ENCODE measurements at places on chromosomes 3 and 15.

- DNase-seq, result no peak
These were observed 186.5 kb upstream of the GAP43 start for GRCh38 chr3:115436767-115437301.

- no peak for DNase-seq
These were observed 40.6 kb downstream of the TPRA1 start for GRCh38 chr3:127549826-127550467.

DNA sequence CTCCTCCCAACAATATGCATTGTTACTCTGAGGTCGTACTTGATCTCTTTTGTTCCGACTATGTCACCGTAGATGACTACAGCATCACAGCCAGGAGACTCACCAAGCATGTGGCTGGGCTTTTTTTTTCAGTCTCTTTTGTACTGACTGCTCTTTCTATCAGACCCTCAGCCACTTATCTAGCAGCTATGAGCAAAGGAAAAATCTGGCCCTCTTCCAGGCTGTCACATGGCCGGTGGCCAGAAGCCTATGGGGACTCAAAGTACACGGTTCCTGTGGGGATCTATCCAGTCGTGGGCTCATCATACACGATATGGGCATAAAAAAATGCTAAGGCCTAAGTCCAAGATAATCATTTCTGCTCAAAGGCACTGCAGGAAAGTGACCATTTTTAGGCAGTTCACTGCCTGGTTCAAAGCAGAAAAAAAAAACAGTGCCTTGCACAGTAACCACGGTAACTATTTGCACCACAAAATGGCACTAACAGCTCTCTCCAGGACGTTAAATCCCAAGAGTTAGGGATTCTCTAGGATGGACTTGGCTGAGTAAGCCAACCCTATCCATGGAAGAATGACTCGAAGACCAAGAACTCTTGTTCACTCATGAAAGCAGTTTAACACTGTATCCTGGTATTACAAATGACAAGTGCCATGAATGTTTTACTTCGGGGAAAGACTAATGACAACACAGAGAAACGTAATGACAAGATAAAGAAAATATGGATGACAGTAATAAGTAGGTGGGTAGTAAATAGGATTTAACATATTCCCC, 50.3 kb downstream of the SHQ1 start:
- no peak for DNase-seq

DNA sequence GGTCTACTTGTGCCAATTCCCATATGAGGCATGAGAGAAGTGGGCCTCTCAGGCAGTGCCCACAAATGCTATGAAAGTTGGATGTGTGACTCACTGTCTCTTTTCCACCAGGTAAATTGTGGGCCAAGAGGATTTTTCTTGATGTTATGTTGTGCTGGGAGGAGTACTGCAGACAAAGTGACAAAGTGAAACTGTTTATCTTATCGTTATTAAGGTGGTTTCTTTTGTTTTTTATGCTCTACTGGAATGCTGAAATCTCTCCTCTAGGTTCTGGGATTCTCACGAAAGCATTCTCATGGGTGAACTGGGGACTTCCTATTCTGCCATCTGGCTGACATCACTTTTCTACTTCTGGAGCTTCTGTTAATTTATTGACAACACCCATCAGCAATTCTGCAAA, 919.6 kb upstream of the EPHA6 start:
- no peak for DNase-seq

DNA sequence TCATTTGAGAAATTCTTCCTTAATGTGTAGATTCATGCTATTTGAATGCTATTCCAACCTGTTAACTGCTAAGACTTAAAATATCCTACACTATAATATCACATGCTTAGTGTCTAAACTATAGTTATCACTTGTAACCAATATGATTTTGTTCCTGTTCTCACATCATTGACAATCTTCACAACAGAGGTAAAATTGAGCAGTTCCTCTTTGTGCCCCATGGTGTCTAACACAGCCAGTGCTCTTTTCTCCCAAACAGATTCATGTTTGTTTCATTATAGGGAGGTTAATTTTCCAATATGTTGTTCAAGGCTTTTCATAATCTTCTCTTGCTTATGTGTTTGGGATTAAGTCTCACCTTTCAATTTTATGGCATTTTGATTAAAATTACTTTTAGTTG, 591.1 kb downstream of the ZPLD1 start:
- no peak for DNase-seq

DNA sequence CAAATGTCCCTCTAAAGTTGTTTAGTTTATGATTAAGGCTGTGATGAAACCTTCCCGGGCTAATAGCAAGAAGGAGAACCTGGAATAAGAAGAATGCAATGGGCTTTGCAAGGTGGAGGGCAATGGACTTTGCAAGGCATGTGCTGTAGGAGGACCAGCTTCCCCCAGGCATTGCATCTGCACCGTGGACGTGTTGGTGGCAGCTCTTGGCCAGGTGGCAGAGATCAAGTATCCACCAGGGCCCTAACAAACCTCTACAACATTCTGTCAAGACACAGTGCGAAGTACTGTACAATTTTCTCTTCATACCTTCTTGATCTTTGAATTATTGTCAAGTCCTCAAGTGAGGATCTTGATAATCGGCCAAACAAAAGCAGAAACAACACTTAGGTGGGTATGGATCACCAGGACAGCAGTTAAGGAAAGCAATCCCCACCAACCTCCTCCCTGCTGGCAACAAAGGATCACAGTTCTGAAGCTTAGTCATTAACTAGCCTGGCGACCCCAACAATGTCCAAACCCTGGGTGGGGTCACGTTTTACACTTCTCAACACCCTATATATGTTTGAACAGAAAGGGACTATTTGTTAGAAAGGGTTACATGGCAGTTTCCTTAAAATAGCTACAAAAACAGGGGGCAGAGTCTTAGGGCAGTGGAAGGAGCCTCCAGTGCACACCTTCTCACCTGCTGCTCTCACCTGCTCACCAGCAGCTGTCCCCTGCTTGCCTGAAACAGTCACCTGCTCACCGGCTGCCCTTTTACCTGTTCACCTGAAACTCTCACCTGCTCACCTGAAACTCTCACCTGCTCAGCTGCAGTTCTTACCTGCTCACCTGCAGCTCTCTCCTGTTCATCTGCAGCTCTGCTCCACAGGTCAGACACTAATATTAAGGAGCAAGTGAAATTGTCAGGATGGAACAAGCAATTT, 137.9 kb upstream of the LIPC start:
- DNase-seq, result peak; percentile 37

- DNase-seq, result no peak
These were observed 64.3 kb downstream of the MGLL start for GRCh38 chr3:127758013-127758412.

GRCh38 chr3:35739181-35739809, 100.0 kb downstream of the ARPP21 start:
- no peak for DNase-seq

DNA sequence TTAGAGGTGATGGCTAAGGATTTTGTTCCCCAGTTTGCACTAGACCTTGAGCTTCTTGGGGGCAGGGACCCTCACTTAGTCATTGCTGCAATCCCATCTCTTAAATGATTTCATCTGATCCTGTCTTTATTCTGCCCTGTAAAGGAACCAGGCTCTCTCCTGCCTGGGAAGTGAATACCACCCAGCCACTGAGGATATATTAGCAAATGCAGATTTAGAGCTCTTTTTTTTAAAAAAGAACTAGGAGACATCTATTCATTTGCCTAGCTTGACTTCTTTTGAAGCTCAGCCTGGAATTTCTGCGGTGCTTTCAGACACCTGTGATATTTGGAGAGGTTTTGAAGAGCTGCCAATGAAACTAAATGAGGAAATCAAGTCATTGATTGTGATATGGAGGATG, 41.8 kb downstream of the CA12 start:
- no peak for DNase-seq

DNA sequence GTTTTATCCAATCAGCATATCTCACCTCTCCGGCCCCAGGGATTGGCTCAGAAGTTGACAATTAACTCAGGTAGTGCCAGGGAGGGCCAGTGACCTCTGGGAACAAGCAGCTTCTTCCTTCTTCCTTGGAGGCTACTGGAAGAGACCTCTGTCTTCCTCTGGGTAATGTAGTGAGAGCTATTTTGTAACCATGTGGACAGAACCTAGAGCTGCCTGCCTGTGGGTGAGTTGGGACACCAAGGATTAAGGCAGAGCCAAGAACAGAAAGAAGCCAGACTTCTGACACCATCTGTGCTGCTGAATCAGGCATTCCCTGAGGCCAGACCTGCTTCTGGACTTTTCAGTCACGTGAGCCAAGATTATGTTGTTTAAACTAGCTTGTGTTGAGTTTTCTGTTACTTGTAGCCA, 5.9 kb upstream of the NDUFAF1 start:
- DNase-seq, result no peak

DNA sequence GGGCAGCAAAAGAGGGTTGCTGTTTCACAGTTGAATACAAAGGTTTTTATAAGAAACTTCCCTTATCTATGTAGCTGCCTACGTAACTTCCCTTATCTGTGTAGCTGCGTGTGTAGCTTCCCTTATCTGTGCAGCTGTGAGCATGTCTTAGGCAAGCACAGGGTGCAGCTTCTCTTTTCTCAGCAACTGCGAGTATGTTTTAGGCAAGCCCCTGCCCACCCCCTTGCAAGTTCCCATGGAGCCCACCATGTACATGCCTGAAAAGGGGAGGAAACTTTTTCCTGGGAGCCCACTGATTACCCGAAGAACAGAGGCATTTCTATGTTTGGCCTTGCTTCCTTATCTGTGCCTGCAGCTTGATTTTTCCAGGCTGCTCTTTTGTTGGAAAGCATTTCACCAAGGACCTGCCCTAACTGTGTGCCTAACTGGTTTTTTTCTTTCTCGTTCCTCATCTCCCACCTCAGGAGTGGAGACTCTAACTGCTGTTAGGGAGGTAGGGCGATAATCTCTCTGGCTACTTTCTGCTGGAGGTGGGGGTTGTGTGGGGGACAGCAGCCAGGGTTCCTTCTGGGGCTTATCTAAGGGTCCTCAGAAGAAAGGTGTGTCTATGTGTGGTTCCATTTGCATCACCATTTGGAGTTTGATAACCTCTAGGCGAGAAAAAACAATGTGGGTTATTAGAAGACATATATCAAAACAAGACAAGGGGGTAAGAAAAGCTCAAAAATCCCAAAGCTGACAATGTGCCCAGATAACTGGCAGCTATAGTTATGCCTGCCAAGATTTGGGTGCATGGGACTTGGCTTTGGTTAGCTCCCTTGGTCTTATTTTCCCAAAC, 26.0 kb downstream of the SORD start:
- DNase-seq, result no peak

DNA sequence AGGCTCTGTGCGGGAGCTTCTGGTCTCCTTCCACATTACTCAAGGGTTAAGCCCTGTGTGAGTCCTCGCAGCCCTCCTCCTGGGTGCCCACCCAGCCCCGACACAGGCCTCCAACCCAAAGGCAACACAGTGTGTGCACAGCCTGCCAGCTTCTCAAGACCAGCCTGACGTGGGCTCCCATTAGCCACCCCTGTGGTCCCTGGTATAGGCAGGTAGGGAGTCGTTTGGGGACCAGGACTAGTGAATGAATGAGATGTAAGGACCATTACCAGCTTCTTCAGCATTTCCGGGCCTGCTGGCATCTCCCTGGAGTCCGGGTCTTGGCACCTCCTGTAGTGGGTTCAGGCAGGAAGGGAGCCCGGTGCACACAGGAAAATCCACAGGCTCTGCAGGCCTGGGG, 20.2 kb upstream of the PLXNA1 start:
- no peak for DNase-seq

- DNase-seq, result no peak
These were observed 258.7 kb upstream of the TGFBR2 start for GRCh38 chr3:30347679-30348216.

DNA sequence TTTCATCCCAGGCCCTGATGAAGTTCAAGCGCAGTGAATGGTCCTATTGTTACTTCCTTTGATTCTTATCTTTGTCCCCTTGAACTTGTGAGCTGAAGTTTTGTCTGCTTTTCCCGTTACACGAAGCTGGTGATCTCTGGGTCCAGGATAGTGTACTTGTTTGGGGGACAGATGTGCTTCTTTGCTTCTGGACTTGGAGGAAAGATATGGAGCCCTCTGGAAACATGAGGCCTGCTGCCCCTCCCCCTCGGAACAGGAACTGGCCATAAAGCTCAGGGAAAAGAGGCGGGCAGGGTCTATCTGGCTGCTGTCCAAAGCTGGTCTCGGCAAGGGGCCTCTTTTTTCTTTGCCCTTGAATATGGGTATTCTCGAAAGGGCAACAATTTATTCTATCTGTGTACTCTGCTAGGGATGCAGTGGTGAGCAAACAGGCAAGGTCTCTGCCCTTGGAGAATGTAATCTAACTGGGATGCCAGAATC, 47.6 kb downstream of the IDH2 start:
- DNase-seq, result no peak

- no peak for DNase-seq
These were observed 103.2 kb upstream of the SLCO2A1 start for GRCh38 chr3:134132961-134133360.

- DNase-seq, result no peak
These were observed 478.3 kb upstream of the PPP2R3A start for GRCh38 chr3:135487261-135487660.

DNA sequence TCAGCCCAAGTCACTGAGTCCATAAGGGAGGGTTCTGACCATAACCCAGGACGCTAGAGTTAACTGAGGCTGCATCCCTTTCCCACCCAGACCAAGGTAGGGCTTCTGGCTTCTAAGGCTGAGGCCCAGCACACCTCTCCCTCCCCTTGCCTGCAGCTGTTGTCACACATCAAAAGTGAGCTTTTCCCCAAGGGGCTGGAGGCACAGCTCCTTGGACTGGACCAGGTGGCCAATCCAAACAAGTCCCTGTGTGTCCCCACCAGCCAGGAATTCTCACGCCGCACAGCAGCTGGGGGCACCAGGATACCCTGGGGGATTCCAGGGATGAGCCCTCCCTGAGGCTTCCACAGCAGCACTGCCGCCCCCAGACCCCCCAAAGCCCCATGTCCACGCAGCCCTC, 22.3 kb upstream of the ISLR2 start:
- no peak for DNase-seq

- no peak for DNase-seq
These were observed 3.9 kb downstream of the NUP210 start for GRCh38 chr3:13415997-13416793.

DNA sequence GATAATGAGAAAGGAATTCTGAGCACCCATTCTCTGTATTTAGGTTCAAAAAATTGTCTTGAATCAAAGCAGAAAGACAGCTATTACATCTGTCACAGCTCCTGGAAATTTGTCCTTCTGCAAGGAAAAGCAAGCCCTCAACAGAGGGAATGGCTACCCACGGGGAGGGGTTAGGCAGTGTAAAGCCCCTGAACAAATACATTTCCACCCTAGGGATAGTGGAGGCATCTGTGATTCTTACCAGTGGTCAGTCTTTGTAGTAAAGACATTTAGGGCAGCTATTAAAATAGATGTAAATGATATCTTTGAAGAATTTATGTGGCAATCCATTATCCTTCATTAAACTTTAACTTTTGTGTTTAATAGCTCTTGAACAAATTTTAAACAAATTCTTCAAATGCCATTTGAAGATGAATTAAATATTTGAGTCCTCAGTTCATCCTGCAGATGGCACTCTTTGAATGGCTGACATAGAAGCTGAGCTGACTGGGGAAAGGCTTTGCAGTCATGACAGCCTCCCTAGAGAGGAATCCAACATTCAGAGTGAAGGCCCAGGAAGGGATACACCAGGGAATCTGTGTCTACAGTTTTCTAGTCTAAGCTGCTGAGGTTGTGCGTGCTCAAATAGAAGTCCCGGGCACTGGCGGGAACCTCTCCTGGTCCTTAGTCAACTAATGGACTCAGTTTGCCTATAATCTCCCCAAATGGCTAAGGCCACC, 359.7 kb upstream of the ROPN1 start:
- peak; percentile 44 for DNase-seq

Data from NCI-H2107 (cell line).